ENCODE measurements at places on chromosomes 2 and 18.

GRCh38 chr18:50494569-50494968 is 65.3 kb upstream of the MAPK4 start:
- no peak for DNase-seq

DNA sequence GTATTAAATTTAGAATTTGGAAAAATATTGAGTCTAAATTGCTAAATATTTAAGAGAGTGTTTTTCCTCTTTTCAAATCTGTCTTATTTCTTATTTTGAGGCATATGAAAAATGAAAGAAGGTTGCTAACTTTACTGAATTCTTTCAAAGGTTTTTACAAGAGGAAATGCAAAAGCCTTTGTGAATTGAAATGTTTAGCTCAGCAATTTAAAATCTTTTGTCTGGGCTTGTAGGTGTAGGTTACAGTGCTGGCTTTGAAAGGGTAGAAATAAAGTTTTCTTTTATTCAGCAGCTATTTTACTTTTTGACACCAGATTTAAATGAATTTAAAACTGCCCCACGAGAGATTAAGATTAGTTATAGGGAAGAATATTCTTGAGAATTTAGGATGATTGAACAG is 192.0 kb downstream of the CDH7 start:
- DNase-seq, result no peak

GRCh38 chr2:156526950-156527636 is 90.9 kb downstream of the GPD2 start:
- DNase-seq, result no peak

DNA sequence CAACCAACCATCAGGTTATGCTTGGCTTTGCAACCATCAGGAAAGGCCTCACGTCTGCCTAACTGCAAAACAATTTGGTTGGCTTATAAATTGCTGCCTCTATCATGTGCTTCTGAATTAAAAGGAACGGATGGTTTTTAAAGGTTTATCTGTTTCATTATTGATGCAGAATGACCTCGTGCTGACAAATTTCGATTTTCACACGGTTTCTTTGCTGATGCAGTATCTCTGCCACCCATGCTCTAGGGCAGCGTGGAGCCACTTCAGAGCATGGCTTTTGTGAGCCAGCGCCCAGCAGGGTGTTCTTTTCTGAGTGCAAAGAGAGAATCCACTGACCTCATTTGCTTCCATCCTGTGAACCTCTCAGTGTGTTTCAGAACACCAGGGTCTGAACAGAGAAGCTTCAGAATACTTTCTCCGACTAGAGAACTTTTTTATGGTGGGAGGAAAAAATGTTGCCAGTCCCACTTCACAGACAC is 143.1 kb upstream of the L3MBTL4 start:
- DNase-seq, result peak; percentile 8

- no peak for DNase-seq
Observed at GRCh38 chr2:237952851-237953250, 14.0 kb upstream of the UBE2F start.

- DNase-seq, result no peak
Observed at GRCh38 chr2:170670651-170671050, 44.5 kb upstream of the SP5 start.

GRCh38 chr18:74806073-74806472 is 208.4 kb downstream of the ZNF407 start:
- no peak for DNase-seq

- no peak for DNase-seq
Observed at GRCh38 chr2:129769185-129769991, 210.1 kb upstream of the RAB6C start.

- DNase-seq, result no peak
Observed at GRCh38 chr2:157322432-157322831, 3.2 kb downstream of the ERMN start.

DNA sequence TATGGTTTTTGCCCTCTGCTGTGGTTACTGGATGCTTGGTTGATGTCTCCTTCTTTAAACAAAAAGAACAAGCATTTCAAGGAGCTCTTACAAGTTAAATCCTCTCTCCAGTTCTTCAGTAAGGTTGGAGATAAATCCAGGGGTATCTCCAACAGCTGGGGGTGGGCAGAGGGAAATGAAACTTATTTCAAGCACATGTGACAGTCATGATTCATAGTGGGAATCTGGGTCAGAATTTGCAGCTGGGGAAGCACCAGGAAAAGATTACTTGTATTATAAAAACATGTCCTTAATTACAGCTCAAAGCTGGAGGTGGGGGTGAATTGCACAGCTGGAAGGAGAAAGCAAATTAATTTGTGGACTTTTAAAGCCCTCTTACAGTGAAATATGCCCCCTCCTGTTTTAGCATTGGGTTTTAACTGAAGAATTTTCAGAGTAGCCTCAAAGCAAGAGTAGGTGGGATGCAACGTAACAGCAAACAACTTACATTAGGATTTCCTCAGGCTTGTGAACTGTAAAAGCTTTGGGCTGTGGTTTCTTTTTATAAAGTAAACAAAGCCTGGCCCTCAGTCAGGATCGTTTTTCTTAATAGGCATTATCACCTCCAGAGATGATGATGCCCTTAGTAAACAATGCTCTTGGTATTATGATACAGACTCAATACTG is 596.4 kb downstream of the NYAP2 start:
- DNase-seq, result no peak

Data from NCI-H510A treated with DMSO at 0.1 percent for 48 hours (cell line).